Activated effector memory CD4-positive, alpha-beta T cell treated with Interleukin-2 at 50 U/mL for 16 hours (primary cell): ENCODE measurements at places on chromosomes 16 and 17.

GRCh38 chr16:80459331-80459777 lies 81.4 kb upstream of the DYNLRB2 start:
- DNase-seq, result no peak

DNA sequence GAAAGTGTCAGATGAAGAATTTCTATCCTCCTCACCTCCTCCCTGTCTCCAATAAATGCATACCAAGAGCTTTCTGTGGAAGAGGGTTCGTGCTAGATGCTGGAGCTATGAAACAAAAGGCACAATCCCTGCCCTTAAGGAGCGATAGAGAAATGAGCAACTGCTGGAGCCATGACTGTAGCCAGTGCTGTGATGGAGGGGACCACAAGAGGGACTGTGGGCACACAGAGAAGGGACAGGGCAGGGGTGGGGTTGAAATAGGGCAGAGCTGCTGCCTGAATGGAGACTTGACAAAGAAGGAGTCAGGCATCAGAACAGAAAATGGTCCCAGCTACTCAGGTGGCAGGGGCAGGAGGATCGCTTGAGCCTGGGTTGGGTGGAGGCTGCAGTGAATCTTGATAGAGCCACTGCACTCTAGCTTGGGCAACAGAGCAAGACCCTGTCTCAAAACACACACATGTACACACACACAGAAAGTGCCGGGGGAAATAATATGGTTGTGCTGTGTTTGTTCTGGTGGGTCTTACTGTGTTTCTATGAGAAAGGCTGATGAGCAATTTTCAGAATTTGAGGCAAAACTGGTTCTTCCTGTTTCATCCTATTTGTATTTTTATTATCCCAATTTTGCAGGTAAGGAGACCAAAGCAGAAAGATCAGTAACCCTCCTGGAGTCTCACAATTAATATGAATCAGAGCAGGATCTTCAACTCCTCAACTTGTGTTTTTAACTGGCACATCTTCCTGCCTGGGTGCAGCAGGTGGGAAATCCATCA lies 16.5 kb downstream of the TMEM98 start:
- DNase-seq, result no peak

DNA sequence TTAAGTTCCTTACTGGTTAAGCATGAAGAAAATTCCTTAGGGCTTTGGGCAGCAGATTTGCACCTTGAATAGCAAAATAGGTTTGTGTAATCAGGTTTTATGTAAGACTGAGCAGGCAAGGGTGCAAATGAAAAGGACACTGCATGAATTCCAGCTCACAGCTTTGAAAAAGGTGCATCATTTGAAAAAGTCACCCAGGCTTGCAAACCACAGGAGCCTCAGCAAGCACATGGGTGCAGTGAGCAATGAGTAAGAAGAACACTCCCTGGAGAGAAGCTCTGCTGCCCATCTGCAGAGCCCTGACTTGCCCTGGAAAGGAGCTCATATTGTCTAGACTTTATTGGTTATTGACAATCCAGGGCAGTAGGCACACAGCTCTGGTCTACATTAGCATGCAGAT lies 165.6 kb upstream of the KCNJ16 start:
- DNase-seq, result no peak

GRCh38 chr16:77165006-77165405 lies 26.0 kb upstream of the MON1B start:
- DNase-seq, result no peak

- DNase-seq, result peak; percentile 54
These were observed 16.1 kb upstream of the TNFRSF13B start for GRCh38 chr17:16987830-16988601.

DNA sequence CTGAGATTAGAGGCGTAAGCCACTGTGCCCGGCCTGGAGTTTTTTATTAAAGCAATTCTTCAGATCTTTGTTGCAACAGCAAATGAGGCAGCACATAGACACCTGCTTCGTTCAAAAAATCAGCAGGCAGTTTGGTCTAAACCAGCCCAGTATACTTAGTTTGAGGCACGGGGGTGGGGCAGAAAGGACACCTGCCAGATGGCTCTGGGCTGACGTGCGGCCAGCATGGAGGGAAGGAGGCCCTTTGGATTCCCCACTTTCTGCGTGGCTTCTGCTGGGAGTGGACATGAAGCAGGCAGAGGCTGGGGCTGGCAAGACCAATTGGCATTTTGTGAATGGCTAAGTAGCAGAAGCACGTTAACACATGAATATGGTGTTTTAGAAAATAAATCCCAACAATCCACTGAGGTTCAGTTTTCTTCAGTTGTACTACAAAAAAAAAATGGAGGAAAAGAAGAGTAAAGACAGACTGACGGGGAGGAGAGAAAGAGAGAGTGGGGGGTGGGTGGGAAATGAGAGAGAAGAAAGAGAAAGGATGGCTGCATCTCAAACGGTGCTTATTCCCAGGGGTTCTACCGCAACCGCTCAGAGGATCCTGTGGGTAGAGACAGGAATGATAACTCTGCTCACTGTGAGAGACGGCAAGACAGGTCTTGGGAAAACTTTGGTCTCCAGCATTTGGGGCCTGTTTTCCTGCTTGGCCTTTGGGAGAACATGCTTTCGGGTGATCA lies 16.3 kb downstream of the C16orf46 start:
- no peak for DNase-seq
